ENCODE measurements at places on chromosomes 13 and 19.

DNA sequence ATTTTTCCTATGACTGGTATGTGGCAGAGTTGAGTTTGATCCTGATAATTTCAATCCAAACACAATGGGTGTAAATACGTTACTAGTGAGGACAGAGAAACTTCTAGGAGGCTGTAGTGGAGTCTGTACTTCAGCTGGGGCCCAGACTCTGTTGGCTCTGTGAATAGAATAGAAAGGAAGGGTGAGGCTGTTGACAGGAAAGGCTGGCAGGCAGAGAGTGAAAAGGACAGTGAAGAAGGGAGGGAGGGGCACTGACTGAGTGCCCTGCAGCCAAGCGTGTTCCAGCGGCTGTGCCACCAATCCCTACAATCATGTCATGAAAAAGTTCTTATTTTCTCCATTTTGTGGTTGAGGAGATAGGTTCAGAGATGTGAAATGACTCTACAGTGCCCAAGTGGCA lies 80.5 kb downstream of the MBNL2 start:
- no peak for DNase-seq

DNA sequence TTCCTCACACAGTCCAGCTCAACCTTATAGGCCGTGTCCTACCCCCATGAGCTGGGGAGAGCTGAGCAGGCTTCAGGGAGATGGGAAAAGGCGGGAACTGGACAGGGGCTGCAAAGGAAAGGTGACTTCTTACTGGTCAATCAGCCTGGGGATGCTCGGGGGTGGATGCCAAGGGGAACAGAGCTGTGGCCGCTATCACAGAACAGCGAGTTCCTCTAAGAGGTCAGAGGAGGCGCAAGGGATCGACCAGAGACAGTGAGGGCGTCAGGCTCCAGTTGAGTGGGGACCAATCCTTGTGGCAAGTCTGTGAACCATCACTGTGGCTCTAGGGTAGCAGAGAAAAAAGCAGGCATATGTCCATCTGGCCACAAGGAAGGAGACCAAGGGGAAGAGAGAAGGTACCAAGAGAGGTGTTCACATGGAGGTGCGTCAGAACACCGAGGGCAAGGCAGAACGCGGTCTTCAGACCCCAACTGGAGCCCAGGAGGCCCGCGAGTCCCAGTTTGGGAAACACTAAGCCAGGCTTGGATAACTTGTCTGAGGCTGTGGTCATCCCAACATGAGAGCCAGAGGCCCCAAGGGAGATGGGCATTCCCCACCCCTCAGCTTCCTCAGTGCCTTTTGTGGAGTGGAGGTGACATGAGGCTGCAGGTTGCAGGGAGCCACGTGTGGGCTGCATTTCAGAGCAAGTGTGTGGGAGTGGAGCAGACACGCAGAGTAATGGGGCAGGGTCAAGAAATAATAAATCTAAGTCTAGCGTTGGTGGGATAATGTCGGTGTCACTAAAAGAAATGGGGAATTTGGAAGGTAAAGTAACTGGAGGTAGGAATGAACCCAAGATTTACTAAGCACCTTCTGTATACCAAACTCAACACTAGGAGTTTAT lies 3.9 kb downstream of the F10 start:
- no peak for DNase-seq

- no peak for DNase-seq
Observed at GRCh38 chr13:98910501-98910951, 67.3 kb downstream of the DOCK9 start.

DNA sequence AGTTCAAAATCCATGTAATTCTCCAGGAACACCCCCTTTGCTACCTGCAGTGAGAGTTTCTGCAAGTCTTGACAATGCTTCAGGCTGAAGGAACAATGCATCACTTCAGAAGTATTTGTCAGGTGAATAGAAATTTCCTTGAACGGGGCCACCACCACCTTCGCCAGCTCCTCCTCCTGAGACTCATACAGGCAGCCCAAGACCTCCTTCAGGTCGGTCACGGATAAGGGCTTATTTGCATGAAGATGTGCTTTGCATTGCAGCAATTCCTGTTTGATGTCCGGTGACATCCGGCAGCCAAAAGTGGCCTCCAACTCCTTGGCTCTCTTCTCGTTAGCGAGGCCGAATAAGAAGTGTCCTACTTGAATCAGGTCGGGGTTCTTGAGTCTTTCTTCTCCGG lies 8.4 kb downstream of the NLRP7 start:
- DNase-seq: no peak

- no peak for DNase-seq
Observed at GRCh38 chr19:1626417-1627010, 21.3 kb upstream of the UQCR11 start.

GRCh38 chr19:41796362-41796761 lies at the start of gene CEACAM3:
TSS of gene CEACAM3 (plus strand) at chr19:41796587. CDS start at chr19:41796678, 91 bp downstream.
- no peak for DNase-seq

DNA sequence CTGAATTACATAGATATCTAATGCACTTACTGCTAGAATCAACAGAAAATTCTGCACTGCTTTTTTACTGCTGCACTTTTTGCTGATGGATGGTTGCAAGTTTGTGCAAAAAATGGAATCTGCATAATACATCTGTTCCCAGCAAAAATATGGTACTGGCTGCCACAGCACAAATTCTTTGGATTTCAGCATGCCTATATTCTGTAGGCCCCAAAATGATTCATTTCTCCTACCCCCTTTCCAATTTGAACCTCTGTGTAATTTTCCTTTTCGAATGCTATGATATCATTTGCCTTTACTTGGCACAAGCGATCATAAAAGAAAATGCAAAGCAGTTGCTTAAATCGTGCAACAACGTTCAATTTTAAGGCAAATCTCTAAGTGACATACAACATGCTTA lies 524.2 kb upstream of the NBEA start:
- DNase-seq: no peak

- DNase-seq: no peak
Observed at GRCh38 chr13:107031716-107032115, 463.8 kb upstream of the ARGLU1 start.

DNA sequence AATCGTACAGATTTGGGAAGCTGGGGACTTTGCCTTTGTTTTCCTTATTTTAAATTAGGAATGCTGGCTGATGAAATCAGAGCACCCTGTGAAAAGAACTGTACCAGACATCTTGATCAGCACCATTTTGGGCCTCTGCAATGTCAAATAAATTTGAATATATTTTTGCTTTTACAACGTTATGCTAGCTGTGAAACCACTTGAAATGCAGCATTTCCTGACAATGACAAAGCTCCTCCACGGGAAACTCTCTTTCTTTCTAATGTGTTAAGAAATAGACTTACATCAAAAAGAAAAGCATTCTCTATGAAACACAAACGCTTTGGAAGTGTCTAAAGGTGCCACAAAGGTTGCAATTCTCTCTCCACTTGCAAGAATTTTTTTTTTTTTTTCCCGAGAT lies 47.1 kb upstream of the MAP3K10 start:
- no peak for DNase-seq

- no peak for DNase-seq
Observed at GRCh38 chr19:39941151-39941550, 6.7 kb upstream of the FCGBP start.

GRCh38 chr13:97429681-97430081 lies 4.3 kb upstream of the RAP2A start:
- no peak for DNase-seq

DNA sequence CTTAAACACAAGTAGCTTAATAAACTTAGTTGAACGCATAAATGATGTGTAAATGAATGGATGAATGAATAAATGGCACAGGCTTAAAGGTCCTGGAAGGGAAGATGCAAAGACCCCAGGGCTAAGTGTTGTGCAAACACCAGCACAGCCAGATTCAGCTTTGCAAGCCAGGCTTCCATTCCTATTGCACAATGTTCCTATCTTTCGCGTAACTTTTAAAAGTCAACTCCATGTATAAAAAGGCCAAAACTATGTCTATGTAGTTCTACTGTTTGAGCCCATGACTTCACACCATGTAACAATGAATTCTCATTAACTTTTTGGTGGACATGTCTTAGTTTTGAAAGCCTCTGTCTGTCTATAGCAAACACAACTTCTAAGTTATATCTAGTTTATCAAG lies 226.0 kb downstream of the NALCN start:
- no peak for DNase-seq

GRCh38 chr19:5809053-5809452 lies 4.2 kb downstream of the NRTN start:
- DNase-seq: no peak

DNA sequence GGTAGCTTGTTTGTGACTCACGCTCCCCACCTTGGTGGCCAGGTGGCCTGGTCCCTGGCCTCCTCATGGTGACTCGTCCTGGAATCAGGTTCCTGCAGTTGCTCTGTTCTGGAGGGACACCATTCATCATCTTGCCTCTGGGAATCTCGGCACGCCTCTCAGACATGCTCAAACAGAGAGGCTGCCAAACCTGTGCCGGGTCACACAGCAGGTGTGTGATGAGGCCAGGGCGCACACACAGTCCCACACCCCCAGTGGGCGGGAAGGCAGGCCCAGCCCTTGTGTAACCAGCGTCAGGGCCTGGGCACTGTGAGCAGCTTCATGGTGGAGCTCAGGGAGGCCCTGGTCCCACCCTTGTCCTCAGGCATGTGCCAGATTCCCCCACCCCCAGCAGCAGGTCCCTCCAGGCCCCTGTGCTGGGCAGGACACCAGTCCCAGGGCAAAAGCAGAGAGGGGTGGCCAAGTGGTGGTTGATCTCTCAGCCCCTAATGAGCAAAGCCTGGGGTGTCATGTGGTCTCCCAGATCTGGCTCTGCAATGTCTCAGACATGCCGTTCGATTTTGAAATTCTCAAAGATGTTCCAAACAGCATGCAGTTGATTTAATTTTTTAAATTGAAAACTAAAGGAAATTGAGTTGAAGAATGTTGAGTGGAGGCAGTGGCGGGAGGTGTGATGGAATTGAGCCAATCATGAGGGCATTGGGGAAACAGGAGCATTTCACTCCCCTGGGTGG lies 12.1 kb downstream of the CEBPA start:
- no peak for DNase-seq

DNA sequence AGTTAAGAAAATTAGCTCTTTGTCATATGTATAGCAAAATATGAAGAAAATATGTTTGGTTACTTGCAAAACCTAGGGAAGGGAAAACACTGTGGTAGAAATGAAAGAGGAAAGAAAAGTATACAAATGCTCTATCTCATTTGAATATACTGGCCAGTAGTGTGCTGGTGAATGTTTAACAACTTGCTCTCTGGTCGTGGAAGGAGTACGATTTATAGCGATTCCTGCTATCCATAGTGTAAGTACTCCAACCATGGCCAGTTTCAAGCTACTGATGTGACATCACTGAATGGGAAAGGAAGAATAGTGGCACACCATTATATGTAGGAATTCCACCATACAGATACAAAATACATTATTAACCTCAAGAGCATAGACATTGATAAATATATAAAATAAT lies 9.3 kb downstream of the BORA start:
- DNase-seq: no peak

DNA sequence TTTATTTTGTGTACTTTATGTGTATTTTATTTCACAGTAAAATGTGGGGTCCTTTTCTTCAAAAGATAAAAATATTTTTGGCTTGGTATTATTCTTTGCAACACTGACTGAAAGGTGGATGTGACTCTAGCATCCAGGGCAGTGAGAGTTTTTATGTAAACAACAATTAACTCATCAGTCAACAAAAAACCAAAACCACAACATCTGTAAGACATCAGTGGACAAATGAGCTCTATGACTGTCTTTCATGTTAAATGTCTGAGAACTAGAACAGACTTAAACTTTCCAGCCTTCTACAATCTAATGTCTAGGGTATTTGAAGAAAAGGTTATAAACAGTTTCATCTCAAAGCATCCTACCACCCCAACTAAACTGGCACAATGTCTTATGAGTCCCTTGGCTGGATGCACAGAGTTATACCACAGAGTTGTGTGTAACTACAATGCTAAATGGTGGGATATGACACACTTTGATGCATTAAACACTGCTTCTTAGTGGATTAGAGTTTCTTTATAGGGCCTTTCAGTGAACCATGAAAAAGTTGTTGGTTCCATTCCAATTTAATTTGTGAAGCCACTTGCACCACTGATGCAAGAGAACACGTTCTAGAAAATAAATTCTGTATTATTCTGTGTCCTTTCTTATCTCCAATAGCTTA lies 544.2 kb upstream of the KLF12 start:
- DNase-seq: no peak

- no peak for DNase-seq
Observed at GRCh38 chr13:29524176-29524575, 71.3 kb downstream of the SLC7A1 start.
